ENCODE measurements at places on chromosomes 5 and 9.
A peak's percentile ranks its signal among the peaks of the same experiment; 100 is the strongest.

DNA sequence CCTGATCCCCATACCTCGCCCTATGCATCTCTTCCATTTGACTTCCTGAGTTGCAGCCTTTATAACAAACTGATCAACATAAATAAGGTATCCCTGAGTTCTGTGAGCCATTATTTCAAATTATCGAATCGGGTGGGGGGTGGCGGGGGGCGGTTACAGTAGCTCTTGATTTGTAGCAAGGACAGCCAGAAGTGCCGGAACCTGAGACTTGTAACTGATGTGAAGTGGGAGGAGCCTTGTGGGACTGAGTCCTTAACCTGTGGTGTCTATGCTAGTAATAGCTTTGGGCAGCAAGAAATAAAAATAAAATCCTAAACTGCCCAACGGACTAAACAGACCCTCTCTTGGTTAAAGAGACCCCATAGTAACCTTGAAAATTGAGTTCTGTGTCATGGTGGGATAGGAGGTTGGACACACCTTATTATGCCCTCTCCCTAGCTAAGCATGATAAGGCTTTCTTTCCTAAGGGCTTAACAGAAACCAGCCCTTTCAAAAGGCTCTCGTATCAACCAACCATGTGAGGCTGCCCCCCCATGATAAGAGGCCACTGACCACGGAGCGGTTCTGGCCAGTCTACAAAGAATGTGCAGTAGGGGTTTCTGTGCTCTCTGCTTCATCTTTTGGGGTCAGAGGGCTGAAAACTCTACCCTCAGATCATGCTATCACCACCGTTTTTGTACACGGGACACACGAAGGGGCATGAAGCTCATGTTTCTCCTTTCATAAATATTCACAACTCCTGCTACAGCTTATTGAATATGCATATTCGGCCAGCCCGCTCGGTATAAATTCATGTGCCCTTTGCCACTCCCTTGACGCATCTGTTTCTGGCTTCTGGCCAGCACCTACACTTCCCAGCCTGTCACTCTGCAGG lies 39.5 kb upstream of the IQGAP2 start:
- DNase-seq = no peak

DNA sequence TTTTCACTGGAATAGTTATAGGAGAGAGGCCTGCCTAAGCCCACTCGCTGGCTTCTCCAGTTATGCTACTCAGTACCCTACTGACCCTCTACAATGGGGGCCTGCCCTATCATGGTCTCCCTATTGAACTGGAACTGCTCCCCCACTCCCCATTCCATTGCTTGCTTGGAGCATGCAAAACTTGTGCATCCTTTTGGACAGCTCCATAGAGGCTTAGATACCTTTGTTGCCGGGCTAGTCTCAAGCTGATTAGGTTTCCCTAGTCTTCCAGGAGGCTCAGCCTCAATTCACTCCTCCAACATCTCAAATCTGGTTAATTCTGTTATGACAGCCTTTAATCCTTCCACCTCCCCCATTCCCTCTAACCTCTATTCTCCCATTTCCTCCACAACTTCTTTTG lies 39.9 kb downstream of the KIF24 start:
- no peak for DNase-seq

DNA sequence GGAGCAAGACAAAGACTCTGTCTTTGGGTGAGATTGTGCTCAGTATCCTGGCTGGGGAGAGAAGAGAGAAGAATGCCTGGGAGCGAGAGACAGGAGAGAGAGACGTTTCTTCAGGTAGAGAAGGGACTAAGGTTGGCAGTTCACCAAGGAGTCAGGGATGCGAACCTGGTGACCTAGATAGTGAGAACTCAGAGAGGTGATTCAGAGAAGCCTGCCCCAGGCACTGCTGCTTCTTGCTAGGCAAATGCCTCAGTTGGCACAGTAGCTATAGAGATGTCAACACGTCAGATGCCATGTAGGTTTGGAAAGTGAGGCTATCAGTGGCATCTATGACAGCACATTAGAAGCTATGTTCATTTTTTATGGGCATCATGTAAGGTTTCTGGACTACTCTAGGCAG lies 231.6 kb upstream of the VLDLR start:
- no peak for DNase-seq

DNA sequence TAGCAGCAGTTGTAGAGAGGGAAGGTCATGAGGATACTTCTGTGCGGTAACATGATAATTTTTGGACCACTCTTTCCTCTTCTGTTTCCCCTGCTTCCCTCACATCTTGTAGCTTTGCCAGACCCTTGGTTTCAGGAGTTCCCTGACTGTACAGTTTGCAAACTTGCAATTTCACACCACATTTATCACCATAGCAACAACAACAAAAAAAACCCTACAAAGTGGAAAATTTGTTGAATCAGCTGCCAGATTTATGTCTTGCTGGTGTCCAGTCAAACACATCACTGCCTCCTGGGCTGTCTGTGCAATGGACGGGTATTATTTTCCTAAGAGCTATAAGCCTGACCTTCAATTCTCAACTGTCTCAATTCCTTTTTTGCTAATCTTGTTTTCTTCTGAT lies 751.6 kb downstream of the TLR4 start:
- peak; percentile 2 for DNase-seq

GRCh38 chr9:134290603-134291451 lies 35.4 kb upstream of the RXRA start:
- DNase-seq = no peak

GRCh38 chr5:100760688-100761087 lies 142.4 kb downstream of the ST8SIA4 start:
- peak; percentile 60 for DNase-seq

- peak; percentile 71 for DNase-seq
Observed at GRCh38 chr5:157748760-157749461, 5.4 kb downstream of the LSM11 start.

DNA sequence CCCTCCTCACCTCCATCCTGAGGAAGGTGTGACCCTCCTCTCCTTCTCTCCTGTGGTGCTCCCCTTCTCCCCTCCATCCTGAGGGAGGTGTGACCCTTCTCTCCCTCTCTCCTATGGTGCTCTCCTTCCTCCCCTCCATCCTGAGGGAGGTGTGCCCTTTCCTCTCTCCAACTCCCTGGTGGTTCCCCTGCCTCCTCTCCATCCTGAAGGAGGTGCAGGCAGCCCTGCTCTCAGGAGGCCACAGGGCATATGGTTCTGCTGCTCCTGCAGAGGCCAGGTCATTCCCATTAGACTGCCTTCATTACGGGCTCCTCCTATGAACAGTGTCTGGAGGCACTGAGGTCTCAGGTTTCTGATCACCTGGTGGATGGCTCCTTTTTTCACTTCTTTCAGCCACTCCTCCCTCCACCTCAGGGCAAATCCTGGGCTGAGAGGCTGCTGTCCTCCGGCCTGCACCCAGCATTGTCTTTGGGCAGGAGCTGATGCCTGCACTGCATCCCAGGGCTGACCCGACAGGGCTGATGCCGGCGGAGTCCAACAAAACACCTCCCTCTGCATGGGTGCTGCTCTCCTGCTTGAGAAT lies 197.1 kb downstream of the MED10 start:
- no peak for DNase-seq

DNA sequence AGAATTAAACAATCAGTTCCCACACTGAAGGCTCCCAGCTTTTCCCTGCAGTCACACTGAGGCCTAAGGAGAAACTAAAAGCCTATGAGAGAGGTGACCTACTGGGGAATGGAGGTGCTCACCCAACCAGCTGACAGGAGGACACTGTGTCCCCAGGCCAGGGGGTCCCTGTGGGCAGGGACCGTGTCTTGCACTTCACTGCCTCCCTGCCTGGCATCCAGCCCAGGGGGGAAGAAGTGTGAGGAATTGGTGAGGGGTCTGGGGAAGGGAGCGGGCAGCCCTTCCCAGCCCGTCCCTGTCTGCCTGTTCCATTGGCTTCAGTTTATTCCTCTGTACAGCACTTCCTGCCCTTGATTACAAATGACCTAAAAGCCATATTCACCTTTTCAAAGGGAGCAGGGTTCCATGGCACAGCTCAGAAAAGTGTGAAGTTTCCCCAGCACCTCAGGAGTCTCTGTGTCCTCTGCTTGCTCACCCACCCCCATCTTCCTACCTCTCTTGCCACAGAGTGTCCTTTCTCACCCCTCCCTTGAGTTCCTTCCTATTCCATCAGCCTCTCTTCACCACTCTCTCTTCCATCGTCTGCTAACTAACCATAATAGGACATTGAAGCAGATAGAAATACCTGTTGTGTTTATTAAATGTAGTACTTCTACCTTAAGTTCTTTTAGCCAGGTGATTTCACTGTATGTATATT lies 12.9 kb downstream of the OTULINL start:
- no peak for DNase-seq

DNA sequence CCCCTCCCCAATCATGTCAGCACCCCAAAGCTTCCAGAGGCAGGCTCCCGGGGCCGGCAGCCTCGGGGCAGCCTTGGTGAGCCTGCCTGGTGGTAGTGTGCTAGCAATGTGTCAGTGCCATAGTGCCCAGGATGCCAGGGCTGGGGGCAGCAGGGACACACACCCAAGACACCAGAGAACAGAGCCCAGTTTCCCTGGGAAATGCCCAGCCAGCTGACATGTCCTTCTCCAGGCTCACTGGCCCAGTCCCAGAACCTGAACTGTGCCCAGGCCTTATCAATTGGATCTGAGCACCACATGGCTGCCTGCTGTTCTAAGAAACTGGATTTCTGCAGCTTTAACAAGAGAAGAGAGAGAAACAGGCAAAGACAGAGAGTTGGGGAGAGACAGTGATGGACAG lies 74.9 kb upstream of the LRRTM2 start:
- DNase-seq = no peak

- DNase-seq = peak; percentile 84
Observed at GRCh38 chr5:137836997-137837396, 30.7 kb upstream of the MYOT start.

- DNase-seq = peak; percentile 61
Observed at GRCh38 chr5:68710514-68710913, 383.3 kb upstream of the SLC30A5 start.

DNA sequence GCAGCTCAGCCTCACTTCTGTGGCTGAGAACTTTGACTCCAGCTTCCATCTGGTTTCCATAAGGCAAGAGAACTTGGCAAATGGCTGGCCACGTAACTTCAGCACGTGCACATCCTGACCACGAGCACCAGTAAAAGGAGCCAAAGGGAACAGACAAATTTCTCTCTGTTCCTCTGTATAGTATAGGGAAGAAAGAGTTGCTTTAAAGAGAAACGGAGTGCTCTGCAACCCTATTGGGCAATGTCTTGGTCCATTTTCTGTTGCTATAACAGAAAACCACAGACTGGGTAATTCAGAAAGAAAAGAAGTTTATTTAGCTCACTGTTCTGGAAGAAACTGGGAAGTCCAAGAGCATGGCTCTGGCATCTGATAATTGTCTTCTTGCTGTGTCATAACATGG lies 558.7 kb downstream of the ACTL7B start:
- peak; percentile 28 for DNase-seq

- no peak for DNase-seq
Observed at GRCh38 chr5:125088522-125089105, 342.2 kb upstream of the ZNF608 start.

DNA sequence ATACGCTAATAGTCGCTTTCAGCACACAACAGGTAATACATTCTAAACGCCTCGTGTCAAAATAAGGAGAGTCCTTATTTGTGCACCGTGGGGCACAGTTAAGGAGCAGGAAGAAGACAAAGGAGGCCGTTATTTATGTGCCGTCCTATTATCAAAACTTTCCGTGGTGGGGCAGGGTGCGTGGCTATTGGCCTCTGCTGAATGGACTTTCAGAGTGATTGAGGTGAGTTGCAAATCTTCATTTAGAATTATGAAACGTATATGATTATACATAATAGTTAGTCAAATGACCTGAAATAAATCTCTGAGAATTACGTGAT lies 833 bp downstream of the C5orf24 start:
- peak; percentile 41 for DNase-seq

DNA sequence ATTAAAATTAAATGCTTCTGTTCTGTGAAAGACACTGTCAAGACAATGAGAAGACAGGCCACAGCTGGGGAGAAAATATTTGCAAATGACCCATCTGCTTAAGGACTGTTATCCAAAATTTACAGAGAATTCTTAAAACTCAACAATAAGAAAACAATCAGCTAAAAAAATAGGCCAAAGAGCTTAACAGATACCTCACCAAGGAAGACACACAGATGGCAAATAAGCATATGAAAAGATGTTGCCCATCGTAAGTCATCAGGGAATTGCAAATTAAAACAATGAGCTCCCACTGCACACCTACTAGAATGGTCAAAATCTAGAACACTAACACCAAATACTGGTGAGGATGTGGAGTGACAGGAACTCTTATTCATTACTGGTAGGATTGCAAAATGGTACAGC lies 10.3 kb downstream of the WNK2 start:
- no peak for DNase-seq

GRCh38 chr5:126683912-126684311 lies 83.2 kb downstream of the PHAX start:
- DNase-seq = no peak

Data from myocyte (in vitro differentiated cells).